Activated CD4-positive, alpha-beta memory T cell treated with anti-CD3 and anti-CD28 coated beads for 36 hours (primary cell): ENCODE measurements at places on chromosomes 5 and 9.

GRCh38 chr5:172770675-172771438 is at the start of gene DUSP1:
DUSP1 (minus strand) TSS chr5:172771195; CDS start chr5:172770952, 243 bp downstream.
- peak; percentile 97 for DNase-seq

DNA sequence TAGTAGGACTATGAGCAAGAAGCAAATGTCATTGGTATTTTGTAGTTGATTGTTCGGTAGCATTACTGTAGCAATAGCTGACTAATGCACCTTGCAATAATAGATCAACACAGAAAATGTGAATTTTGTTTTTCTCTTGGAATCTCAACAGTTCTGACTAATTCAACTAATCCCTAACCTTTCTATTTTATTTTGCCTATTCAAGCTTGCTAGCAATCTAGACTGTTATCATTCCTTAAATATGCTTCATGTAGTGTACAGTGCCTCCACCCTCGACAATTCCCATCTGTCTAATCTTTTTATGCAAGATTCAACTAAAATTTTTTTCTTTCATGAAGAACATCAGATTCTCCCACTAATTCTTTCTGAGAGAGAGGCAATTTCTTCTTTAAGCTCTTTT is 570.6 kb downstream of the PDE4D start:
- no peak for DNase-seq

DNA sequence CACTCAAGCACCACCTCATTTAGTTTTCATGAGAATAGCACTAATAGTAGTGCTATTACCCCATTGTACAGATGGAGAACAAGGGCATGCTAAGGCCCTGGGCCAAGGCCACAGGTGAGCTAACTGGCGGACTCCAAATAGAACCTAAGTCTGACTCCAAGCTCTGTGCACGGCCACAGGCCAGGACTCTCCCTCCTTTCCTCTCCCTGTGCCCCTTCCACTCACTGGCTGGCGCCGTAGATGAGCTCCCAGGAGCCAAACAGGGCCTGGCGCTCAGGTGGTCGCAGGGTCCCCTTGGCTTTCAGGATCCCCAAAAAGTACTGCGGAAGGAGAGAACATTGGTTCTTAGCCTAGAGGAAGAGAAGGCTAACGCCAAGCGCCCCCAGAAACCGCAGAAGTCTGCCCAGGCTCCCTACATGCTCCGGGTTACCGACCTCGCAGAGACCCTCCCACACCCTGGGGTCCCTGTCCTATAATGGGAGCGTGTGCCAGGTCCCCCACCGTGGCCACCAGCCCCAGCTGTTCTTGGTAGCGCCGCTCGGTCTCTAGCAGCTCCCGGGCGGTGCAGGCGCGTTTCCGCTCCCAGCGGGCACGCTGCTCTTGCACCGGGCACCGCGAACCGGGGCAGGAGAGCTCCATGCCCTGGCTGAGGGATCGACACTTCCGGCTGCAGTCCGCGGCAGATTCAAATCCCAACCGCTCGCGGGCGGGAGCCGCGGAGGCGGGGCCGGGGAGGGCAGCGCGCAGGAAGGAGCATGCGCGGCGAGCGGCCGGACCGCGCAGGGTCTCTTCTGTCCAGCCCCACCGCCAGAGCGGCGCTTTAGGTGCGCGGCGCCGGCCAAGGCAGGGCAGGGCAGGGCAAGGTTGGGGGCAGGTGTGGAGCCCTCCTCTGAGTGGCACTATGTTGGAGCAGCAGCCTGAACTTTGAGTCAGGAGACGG is at the start of gene ARHGEF39:
Gene ARHGEF39 (minus strand): TSS at position 665 of the 940 bp plus-strand sequence. CDS start 26 bp downstream, at position 639.
- peak; percentile 89 for DNase-seq

DNA sequence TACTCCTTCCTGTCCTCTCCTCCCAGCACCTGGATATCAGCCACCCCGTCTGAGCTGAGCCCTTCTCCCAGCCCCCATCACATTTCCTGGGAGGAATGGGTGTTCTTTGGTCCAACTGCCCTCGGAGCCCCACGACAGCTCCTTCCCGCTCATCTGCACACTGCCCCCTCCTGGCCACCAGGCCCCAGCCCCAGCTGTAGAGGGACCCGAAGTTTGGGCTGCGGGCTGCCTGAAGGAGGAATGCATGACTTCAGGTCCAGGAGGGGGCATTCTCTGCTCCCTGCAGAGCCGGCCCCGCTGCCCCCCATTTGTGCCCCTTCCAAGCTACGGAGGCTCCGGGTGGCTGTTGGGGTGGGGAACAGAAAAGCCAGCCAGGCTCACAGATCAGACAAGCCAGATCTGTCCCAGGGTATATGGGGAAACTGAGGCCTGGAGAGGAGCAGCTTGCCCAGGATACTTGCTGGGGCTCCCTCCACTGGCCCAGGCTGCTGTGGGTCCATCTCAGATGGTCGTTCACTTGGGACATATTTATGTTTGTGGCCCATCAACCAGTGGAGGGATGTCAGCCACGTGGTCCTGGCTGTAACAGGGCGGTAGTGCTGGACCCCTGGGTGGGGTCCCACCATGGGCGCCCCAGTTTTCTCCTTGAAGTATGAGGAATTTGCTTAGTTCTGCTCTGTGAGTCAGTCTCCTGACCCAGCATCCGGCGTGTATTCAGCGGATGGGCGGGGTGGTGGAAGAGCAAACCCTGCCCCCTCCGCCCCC is 33.1 kb downstream of the DAB2IP start:
- peak; percentile 38 for DNase-seq

DNA sequence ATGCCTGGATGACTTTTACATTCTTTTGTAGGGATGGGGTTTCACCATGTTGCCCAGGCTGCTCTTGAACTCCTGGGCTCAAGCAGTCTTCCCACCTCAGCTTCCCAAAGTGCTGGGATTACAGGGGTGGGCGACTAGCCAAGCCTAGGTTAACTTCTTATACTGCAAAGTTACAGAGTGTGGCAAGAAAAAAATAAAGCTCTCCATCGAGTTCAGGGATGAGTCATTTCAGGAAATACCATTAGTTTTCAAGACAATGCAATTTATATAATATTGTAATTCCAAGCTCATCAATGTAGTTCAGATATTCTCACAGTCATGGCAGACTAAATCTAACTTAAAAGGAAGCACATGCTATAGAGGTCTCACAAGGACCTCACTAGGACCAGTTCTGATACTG is 11.5 kb upstream of the ABO start:
- no peak for DNase-seq

DNA sequence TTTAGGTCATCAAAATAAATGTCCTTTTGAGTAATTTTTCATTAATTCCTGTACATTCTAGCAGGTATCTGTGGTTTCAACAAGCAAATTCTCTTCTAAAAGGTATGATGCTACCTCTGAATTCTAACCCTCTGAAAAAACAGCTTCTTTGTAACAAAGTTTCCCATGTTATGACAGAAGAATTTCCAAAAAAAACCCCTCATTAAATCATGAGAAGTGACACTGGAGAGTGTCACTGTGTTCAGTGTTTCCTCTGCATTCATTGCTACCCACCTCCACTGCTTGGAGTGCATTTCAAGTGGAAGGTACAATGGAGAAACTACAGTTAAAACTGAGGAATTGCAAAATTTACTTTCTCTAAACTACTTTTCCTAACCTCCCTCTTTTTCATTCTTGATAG is 10.1 kb downstream of the CDKN2A start:
- DNase-seq = no peak

GRCh38 chr5:138662599-138662998 is 87.4 kb upstream of the HSPA9 start:
- peak; percentile 42 for DNase-seq
